ENCODE measurements at places on chromosomes 11 and 22.

- peak; percentile 91 for DNase-seq
Observed at GRCh38 chr11:60841797-60842667, at the start of gene CCDC86. TSS of gene CCDC86 (plus strand) at chr11:60842113. CDS start at chr11:60842125, 12 bp downstream.

GRCh38 chr11:77250881-77251640, 50.4 kb downstream of the GDPD4 start:
- no peak for DNase-seq

GRCh38 chr22:40721266-40721665, 42.0 kb downstream of the MCHR1 start:
- no peak for DNase-seq

DNA sequence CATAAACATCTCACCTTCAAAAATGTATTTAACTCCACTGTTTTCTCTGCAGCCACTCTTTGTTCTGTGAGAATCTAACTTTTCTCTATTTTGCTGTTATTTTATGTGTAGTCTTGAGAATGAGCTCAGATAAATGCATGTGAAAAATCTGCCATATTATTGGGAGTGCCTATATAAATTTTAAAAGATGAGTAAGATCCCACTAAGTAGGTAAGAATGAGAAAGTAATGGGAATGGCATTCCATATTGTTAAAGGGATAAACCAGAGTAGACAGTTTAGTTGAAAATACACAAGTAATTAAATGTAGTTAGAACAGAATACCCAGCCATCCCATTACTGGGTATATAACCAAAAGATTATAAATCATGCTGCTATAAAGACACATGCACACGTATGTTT, 817.2 kb downstream of the FAM181B start:
- DNase-seq: no peak

- DNase-seq: peak; percentile 26
Observed at GRCh38 chr11:125398994-125399640, 96.9 kb downstream of the FEZ1 start.

DNA sequence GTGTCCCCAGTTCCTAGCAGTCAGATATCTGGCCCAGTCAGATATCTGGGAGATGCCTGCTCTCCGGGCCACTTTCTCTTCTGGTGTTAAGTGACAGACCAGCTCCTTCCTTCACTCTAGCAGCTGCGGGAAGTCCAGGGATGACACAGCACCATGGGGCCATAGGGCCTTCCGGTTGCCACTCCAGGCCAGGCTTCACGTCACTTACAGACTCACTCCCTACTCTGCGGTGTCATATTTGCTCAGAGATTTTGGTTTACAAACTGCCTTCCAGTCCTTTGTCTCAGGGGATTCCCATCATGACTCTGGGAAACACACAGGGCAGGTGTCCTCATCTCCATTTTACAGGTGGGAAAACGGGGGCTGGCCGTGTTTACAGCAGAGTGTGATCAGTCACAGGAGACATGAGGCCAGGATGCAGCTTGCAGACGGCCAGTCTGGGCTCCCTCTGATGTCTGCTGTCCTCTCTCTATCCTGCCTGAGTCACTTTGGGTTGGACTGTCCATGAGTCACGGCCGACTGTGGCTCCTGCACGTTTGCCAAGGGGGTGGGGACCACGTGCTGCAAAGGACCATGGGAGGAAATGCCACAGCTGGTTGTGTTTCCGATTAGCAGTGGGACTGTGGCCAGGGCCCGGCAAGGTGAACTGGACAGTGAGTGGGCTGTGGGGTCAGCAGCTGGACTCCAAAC, 8.2 kb upstream of the TBC1D22A start:
- no peak for DNase-seq

- no peak for DNase-seq
Observed at GRCh38 chr11:41578421-41579051, 119.1 kb upstream of the LRRC4C start.

DNA sequence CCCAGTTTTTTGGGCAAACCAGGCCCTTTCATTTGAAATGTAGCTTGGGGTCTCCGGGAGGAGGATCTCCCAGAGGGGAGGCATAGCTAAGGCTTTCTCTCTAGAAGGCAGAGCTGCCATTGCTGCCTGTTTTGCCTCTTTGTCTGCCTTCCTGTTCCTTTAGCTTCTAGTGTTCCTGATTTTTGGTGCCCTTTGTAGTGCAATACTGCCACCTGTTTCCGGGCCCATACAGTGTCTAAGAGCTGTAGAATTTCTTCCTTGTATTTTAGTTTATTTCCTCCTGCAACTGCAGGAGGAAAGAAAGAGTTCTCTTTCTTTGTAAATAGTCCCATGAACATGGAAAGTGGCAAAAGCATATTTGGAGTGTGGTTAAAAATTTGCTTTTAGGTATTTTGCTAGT, 19.3 kb upstream of the GLYATL1 start:
- no peak for DNase-seq

GRCh38 chr11:28251257-28251656, 143.1 kb downstream of the METTL15 start:
- no peak for DNase-seq

DNA sequence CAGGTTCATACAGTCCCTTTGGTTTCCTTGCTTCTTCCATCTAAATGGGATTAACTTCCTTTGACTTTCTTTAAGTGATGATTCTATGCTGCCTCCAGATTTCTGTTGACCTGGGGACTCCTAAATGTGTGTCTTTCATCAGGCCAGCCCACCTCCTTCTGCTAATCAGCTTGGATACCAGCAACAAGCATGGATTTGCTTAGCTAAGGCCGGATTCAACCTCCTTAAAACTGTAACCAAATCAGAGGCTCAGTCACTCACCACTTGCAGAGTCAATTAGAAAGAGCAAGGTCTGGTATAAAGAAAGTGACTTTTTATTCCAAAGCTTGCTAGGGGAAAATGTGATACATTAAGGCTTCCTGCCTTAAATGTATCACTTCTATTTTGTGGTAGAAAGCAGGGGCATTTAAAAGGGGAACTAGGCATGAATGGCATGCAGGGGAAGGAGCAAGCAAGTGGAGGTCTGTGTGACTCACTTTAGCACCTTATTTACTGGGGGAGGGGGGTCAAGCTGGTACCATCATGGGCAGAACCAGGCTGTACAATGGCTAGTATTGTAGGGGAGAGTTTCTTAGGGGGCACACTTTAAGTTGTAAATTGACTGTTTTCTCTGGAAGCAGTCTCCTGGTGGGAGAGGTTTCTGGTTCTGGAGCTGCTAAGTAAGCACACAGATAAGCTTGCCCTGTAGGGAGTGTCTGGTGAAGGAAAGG, 239.0 kb upstream of the PDGFD start:
- DNase-seq: no peak

- DNase-seq: no peak
Observed at GRCh38 chr11:134518616-134519389, 106.8 kb upstream of the B3GAT1 start.

DNA sequence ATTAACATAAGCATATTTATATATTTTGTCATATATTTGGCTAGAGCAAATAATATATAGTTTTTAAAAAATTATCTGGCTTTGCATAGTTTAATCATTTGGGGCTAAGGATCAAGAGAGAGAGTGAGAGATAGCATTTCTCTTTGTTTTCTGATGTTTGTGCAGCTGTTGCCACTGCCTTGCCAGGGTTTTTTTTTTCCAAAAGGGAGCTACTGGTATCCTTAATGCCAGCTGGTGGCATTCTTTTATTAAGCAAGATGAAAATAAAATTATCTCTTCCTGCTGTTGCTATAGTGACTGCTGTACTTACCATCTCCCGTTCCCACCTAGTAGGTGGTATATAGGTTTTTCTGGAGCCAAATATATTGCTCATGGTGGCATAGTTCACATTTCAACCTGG, 793.3 kb upstream of the ARHGAP42 start:
- DNase-seq: no peak

DNA sequence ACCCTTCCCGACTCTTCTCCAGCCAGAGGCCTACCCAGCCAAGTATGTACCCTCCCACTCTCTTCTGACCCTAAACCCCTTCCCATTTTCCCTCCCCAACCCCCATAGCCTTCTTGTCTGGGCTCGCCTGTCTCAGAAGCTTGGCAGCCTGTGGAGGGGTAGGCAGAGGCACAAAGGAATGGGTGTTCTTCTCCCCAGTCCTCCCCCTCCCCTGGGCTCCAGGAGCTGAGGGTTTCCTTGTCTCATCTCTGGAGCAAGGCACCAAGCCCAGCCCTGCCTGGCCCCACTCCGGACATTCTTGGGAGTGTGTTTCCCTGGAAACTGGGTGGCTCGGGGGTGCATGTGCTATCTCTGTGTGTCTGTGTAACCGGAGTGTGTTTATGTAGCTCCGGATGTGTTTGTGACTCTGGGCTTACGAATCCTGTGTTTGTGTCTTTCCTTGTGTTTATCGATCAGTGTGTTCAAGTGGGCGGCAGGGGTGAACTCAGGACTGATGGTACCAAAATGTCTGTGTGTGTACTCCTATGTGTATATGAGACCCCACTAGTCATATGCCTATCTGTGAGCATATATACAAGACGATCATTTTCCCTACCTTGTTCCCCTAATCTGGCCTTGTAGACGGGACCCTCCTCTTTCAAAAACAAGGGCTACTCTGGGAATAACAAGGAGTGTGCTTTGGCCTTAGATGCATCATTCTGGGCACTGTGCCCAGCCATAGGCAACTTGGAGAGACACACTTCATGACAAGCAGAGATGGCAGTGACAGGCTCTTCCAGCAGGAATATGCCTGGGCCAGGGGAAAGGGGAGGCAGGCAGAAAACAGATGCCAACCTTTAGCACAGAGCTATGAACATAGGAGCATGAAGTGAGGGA, 10.9 kb downstream of the PHLDB1 start:
- no peak for DNase-seq

GRCh38 chr11:87473174-87473573, 435.4 kb downstream of the TMEM135 start:
- no peak for DNase-seq

DNA sequence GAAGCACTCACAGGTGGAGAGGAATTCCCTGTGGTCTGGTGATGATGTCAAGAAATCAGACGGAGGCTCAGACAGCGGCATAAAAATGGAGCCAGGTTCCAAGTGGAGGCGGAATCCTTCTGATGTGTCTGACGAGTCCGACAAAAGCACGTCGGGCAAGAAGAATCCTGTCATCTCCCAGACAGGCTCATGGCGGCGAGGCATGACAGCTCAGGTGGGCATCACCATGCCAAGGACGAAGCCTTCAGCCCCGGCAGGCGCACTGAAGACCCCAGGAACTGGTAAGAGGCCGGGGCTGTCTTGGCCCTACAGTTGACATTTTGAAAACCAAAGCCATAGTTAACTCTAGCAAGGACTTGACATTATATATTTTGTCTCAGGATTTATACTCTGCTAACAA, 116.3 kb downstream of the DBX1 start:
- no peak for DNase-seq

- DNase-seq: no peak
Observed at GRCh38 chr22:47576908-47577307, 814.5 kb downstream of the TBC1D22A start.

GRCh38 chr11:57143459-57143858, 38.3 kb upstream of the LRRC55 start:
- no peak for DNase-seq

GRCh38 chr11:61056571-61056970, 45.7 kb upstream of the CD5 start:
- DNase-seq: no peak

DNA sequence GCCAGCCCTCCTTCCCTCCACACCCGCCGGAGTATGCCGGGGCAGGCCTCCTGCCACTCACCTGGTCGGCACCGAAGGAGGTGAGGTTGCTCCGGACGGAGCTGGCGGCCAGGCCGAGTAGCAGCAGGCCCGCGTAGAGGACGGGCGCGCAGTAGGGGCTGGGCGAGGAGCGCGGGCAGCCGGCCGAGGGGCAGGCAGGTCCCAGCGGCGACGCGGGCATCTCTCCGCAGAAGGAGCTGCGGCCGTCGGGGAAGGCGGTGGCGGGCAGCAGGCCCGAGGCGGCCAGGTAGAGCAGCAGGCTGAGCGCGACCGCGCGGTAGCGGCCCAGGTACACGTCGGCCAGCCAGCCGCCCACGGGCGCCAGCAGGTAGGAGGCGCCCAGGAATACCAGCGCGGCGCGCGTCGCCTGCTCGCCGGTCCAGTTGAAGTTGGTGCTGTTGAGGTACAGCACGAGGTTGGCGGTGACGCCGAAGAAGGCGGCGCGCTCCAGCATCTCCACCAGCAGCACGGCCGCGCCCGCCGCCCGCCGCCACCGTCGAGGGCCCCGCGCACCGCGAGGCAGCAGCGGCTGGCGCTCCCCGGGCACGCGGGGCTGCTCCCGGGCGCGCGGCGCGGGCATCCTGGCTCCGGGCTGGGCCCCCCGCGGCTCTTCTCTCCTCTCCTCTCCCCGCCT, 907 bp downstream of the SLC15A3 start:
- DNase-seq: no peak

- no peak for DNase-seq
Observed at GRCh38 chr22:31544481-31545480, 48.4 kb downstream of the SFI1 start.

GRCh38 chr11:5767056-5767455, 13.0 kb downstream of the OR52N4 start:
- DNase-seq: no peak

Measured in HAP-1 (cell line).